ENCODE measurements at places on chromosomes 16 and 17. TPM values are rescaled to one million over a fixed set of nuclear protein-coding genes. Genes with fewer than 3 reads are reported as not detected.

CCL14 gene
- total RNA-seq = not detected

GSPT1 gene
- 190 TPM for total RNA-seq

ZFP3 gene
- total RNA-seq = 0.39 TPM

ARRB2 gene
- total RNA-seq = 87.8 TPM

TK1 gene
- total RNA-seq = 72.5 TPM

PRSS21 gene
- 1.2 TPM for total RNA-seq

OSBPL7 gene
- 8.2 TPM for total RNA-seq

GINS2 gene
- total RNA-seq = 38.0 TPM

GPR179 gene
- total RNA-seq = 0.46 TPM

OTOP2 gene
- not detected for total RNA-seq

GRCh38 chr17:20999044-20999573 lies 43.7 kb downstream of the USP22 start:
- H3K27ac ChIP-seq = peak overlapping the region; percentile 86
- peaks cover 15% of the 10 kb centered on the region for H3K4me1 ChIP-seq
- no peak for DNase-seq
- H3K36me3 ChIP-seq = peaks cover 33% of the 10 kb centered on the region

- H3K27me3 ChIP-seq = no peaks in the 10 kb centered on the region
- H3K4me1 ChIP-seq = peaks cover 9% of the 10 kb centered on the region
- H3K4me3 ChIP-seq = no peak overlapping the region
- DNase-seq = no peak
These were observed 167.4 kb upstream of the CACNG3 start for GRCh38 chr16:24088767-24089166.

DNA sequence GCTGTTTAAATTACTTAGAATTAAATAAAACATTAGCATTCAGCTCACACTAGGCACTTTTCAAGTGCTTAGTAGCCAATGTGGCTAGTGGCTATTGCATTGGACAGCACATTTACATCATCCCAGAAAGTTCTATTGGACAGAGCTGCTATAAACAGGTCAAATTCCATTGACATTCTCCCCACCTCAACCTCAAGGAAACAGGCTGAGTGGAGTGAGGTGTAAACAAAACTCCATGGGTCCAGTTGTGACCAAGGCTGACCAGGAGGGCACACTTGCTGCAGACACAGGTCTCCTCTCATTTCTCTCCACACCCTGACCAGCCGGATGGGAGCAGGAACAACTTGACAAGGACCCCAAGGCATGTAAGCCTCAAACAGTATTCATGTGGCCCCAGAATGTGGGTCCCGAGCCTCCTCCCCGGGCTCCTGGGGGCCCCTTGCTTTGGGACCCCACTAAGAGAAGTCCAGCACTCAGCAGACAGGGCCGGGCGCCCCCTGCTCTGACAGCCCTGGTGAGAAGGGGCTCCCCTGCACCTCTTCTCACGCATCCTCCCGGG lies 488 bp downstream of the C17orf113 start:
- no peaks in the 10 kb centered on the region for H3K36me3 ChIP-seq
- no peak overlapping the region for H3K27ac ChIP-seq
- H3K4me1 ChIP-seq = peaks cover 40% of the 10 kb centered on the region

GRCh38 chr17:37671028-37671823 lies 28.0 kb upstream of the DDX52 start:
- H3K4me3 ChIP-seq = no peak overlapping the region
- no peak overlapping the region for H3K27ac ChIP-seq
- no peak for DNase-seq
- H3K4me1 ChIP-seq = 0 out of 2 replicates have a peak, but pooled peaks cover 2% of the 10 kb centered on the region

GRCh38 chr17:75776386-75777295 lies 8.0 kb upstream of the UNK start:
- H3K27me3 ChIP-seq = peaks cover 4% of the 10 kb centered on the region
- H3K36me3 ChIP-seq = peaks cover 28% of the 10 kb centered on the region
- H3K4me1 ChIP-seq = peaks cover 38% of the 10 kb centered on the region
- H3K27ac ChIP-seq = peak overlapping the region; percentile 55
- peak overlapping the region; percentile 94 for H3K4me3 ChIP-seq

DNA sequence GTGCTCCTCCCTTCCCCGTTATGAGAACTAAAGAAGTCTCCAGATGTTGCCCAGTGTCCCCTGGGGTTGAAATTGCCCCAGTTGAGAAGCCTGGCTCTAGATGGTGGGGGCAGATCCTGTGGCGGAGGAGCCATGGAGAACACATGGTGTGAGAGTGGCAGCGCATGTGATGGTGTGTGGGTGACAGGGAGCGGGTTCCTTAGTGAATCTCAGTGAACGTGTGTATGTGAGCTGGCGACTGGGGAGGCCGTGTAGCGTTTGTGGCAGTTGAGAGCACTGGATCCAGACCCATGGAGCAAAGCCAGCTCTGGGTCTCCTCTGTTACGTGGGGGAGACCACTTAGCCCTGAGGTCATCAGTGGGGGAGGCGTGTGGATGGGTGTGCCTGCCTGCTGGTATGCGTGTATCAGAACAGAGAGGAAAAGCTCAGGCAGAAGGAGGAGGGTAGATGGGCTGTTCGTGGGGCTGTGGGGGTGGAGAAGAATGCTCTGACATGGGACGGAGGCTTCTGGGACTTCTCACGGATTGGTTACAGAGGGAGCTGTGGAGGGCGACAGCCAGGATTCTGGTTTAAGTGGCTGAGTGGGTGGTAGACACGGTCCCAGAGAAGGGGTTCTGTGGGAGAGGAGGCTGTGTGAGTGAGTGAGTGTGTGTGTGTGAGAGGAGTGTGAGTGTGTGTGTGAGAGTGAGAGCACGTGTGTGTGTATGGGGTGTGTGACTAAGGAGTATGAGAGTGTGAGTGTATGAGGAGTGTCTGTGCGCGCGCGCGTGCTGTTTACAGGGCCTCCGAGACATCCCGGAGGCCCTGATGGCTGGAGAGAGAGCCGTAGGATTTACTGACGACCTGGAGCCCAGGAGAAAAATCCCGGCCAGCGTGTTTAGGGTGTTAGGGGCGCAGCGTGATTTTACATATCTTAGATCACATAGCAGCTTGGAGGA lies 193.8 kb downstream of the SNX29 start:
- no peaks in the 10 kb centered on the region for H3K36me3 ChIP-seq
- no peaks in the 10 kb centered on the region for H3K27me3 ChIP-seq
- peak overlapping the region; percentile 32 for H3K27ac ChIP-seq
- peaks cover 4% of the 10 kb centered on the region for H3K4me1 ChIP-seq

GRCh38 chr16:78931678-78932077 lies 668.9 kb downstream of the MAF start:
- H3K27me3 ChIP-seq = no peaks in the 10 kb centered on the region
- no peak overlapping the region for H3K4me3 ChIP-seq

GRCh38 chr17:28743243-28744103 lies at the start of gene TRAF4:
Gene TRAF4 (plus strand): TSS chr17:28744011. CDS start chr17:28744113, 102 bp downstream.
- H3K4me3 ChIP-seq = peak within 1 kb of the TSS; percentile 88
- peak; percentile 83 for DNase-seq
- peaks cover 39% of the 10 kb centered on the region for H3K4me1 ChIP-seq
- peaks cover 28% of the 10 kb centered on the region for H3K36me3 ChIP-seq
- no peaks in the 10 kb centered on the region for H3K27me3 ChIP-seq

GRCh38 chr17:35188111-35188510 lies 6.1 kb downstream of the SLC35G3 start:
- H3K4me3 ChIP-seq = no peak overlapping the region
- no peaks in the 10 kb centered on the region for H3K4me1 ChIP-seq
- no peak for DNase-seq
- H3K36me3 ChIP-seq = no peaks in the 10 kb centered on the region
- H3K27me3 ChIP-seq = peaks cover 15% of the 10 kb centered on the region

GRCh38 chr17:50871898-50872297 lies 5.7 kb upstream of the TOB1 start:
- H3K4me1 ChIP-seq = peaks cover 10% of the 10 kb centered on the region
- H3K36me3 ChIP-seq = no peaks in the 10 kb centered on the region
- no peak for DNase-seq
- no peaks in the 10 kb centered on the region for H3K27me3 ChIP-seq
- no peak overlapping the region for H3K4me3 ChIP-seq

- peaks cover 15% of the 10 kb centered on the region for H3K4me1 ChIP-seq
- H3K27me3 ChIP-seq = peaks cover 28% of the 10 kb centered on the region
- H3K36me3 ChIP-seq = no peaks in the 10 kb centered on the region
- H3K4me3 ChIP-seq = peak within 1 kb of the TSS; percentile 74
These were observed at the start of gene SNAI3 for GRCh38 chr16:88686439-88687253. Gene SNAI3 (minus strand): TSS chr16:88686507. CDS start chr16:88686406, 101 bp downstream.

GRCh38 chr16:86732621-86733295 lies 154.4 kb downstream of the FOXL1 start:
- DNase-seq = peak; percentile 69
- peaks cover 61% of the 10 kb centered on the region for H3K4me1 ChIP-seq
- peaks cover 24% of the 10 kb centered on the region for H3K27me3 ChIP-seq
- H3K4me3 ChIP-seq = peak overlapping the region; percentile 52

DNA sequence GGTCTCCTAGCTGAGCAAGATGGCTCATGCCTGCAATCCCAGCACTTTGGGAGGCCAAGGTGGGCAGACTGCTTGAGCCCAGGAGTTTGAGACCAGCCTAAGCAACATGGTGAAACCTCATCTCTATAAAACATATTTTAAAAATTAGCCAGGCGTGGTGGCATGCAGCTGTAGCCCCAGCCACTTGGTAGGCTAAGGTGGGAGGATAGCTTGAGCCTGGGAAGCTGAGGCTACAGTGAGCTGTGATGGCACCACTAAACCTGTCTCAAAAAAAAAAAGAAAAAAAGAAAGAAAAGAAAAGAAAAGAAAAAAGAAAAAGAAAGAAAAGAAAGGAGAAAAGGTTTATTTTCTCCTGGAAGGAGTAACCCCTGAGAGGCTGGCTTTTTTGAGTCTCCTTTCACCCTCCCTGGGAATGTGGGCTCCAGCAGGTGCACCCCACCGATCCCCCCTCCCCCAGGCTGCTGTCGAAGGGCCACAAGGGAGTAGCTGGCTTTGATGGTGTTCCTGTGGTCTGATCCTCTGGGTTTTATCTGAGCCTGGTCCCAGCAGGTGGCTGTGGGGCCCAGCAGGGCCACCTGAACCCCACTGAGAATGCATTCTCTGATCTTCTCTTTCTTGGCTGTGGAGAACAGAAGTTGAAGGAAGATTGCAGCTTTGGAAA lies 29.9 kb upstream of the TNRC6C start:
- H3K4me3 ChIP-seq = no peak overlapping the region
- no peak overlapping the region for H3K27ac ChIP-seq
- no peaks in the 10 kb centered on the region for H3K36me3 ChIP-seq
- DNase-seq = no peak
- peaks cover 16% of the 10 kb centered on the region for H3K27me3 ChIP-seq

DNA sequence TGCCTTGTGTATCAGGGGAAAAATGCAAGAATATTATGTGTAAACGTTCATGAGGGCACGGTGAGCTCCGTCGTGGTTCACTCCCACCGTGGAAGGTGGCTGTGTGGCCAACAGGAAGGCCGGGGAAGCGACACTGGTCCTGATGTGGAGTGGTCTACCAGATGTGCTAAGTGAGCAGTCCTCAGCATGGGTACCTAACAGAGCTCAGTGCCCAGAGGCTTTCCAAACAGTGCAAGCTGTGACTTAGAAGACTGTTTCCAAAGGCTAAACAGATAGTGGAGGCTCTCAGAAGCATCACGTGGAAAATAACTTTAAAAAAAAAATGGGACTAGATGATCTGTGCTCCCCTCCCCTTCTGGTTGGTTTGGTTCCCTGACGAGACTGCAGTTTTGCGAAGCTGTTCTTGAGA lies 199.3 kb upstream of the CHMP6 start:
- no peak for DNase-seq
- H3K27ac ChIP-seq = no peak overlapping the region
- H3K36me3 ChIP-seq = peaks cover 7% of the 10 kb centered on the region
- no peaks in the 10 kb centered on the region for H3K27me3 ChIP-seq
- H3K4me1 ChIP-seq = 0 out of 2 replicates have a peak, but pooled peaks cover 6% of the 10 kb centered on the region

DNA sequence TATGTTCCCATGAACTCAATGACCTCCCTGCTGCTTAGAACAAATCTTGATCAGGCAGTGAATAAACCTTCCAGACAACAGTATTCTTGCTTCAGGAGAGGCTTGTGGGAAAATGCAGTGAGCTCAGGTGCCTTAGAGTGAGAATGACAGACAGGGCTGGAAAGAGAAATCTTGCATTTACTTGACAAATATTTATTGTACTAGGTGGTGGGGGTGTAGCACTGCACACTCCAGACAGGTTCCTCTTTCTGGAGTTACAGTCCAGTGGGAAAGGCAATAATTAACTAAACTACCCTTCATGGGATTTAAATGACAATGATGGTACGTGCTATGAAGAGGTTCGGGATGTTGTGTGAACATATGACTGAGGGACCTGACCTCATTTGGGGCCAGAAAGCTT lies 182.9 kb downstream of the SHISA9 start:
- H3K4me1 ChIP-seq = peaks cover 16% of the 10 kb centered on the region
- no peak for DNase-seq
- H3K36me3 ChIP-seq = peaks cover 13% of the 10 kb centered on the region
- no peaks in the 10 kb centered on the region for H3K27me3 ChIP-seq

DNA sequence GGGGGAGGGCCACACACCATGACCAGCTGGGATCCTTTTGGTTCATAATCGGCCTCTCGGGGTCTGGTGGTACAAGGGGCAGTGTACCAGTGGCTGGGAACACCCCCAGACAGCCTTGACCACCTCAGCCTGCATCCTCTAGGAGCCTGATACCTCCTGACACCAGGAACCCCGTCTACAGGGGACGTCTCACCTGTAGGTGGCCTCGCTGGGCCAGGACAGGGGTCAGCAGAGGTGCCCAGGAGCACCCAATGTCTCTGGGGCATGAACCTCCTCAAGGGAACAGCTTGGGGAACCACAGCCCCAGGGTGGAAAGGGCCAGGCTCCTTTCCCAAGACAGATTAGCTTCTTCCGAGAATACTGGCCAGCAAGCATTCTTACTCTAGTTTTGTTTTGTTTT lies 2.5 kb upstream of the METRNL start:
- H3K4me3 ChIP-seq = no peak overlapping the region
- H3K27ac ChIP-seq = no peak overlapping the region
- DNase-seq = no peak

DNA sequence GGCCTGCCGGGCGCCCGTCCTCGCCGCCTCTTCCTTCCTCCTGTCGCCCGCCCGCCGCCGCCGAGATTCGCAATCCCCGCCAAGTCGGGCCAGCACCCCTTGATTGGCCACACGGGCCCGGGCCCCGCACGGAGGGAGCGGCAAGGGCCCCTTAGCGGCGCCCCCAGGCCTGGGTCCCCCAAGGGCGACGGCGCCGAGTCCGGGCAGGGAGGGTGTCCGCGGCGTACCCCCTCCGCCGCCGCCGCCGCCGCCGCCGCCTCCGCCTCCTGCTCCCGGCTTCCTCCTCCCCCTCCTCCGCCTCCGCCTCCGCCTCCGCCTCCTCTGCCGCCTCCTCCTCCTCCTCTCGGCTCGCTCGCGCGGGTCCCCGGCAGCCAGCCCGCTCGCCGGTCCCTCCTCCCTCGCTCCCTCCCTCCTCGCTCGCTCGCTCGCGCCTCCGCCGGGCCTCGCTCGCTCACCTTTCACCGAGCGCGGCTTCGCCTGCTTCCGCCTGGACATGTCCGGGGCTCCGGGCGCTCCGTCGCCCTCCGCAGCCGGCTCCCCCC lies 561 bp downstream of the ZNF423 start:
- peaks cover 18% of the 10 kb centered on the region for H3K27me3 ChIP-seq
- H3K4me1 ChIP-seq = peaks cover 46% of the 10 kb centered on the region
- DNase-seq = peak; percentile 88
- no peak overlapping the region for H3K27ac ChIP-seq

DNA sequence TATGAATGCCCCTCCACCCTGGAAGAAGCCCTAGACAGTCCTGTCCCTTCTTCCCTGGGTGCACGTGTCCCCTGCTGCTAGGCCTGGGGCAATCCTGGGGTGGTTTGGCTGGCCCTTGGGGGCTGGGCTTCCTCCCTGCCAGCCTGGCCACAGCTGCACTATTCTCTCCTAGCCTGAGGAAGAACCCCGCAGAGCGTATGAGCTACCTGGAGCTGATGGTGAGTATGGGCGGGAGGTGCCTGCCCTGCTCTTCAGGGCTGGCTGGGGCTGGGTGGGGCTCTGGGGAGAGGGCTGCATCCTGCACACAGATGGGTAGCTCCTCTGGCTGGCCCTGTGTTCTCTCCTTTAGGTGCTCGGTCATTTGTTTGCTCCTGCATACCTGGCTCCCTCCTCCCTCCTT lies 28.8 kb downstream of the MAP2K3 start:
- H3K4me1 ChIP-seq = peaks cover 3% of the 10 kb centered on the region
- DNase-seq = no peak
- peaks cover 16% of the 10 kb centered on the region for H3K36me3 ChIP-seq
- H3K27ac ChIP-seq = no peak overlapping the region
- H3K27me3 ChIP-seq = peaks cover 7% of the 10 kb centered on the region
